ENCODE measurements at places on chromosomes 1 and 21.

GRCh38 chr1:230368363-230368762 lies 57.8 kb downstream of the PGBD5 start:
- DNase-seq: no peak

- DNase-seq: no peak
These were observed 13.7 kb upstream of the PLPPR5 start for GRCh38 chr1:99018313-99018712.

DNA sequence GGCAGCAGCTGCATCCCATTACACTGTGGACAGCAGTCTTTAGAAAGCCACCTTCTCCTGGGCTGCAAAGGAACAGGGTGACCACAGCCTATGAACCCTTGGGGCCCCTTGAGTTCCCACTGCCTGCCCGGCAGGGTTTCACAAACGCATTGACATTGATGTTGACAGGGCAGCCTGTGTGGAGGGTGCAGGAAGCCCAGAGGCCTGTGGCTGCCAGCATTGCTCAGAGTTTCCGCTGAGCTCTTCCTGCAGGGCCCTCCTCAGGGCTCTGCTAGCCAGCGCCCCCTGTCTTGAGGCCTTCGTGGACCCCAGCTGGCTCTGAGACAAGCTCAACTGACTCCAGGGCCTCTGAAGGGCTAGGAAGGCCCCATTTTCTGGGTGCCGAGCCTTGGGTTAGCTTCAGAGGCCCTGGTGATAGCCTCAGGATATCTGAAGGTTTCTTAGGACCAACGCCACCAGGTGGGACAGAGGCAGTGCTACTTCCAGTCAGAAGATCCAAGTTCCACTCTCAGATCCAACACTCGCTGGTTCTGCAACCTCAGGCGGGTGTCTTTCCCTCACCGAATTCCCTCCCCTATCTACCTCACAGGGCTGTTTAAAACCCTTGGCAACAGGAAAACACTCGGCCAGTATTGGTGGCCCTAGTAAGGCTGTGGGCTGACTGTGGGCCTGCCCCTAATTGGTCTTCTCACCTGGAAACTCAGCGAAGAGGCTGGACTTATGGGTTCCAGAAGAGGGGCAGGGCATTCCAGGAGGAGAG lies 27.2 kb upstream of the EPS8L3 start:
- DNase-seq: no peak

- DNase-seq: no peak
These were observed 58.0 kb upstream of the LAPTM5 start for GRCh38 chr1:30815556-30815955.

- DNase-seq: no peak
These were observed 698 bp upstream of the UCK2 start for GRCh38 chr1:165826565-165827267.

DNA sequence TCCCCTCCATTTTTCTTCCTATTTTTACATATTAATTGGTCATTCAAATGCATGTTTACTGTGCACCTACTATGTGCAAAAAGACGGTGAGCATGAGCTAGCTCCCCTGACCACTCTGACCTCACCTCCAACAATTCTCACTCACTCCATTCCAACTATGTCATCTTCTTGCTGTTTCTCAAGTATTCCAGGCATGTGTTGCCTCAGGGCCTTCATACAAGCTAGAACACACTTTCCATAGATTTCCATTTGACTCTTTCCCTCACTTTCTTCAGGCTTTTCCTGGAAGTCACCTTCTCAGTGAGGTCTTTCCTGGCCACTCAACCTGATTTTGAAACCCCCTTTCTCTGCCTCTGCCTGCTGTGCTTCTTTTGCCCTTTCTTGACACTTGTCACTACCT lies 32.6 kb downstream of the CHIA start:
- DNase-seq: no peak

GRCh38 chr1:39409055-39409816 lies 82.2 kb upstream of the BMP8A start:
- no peak for DNase-seq

DNA sequence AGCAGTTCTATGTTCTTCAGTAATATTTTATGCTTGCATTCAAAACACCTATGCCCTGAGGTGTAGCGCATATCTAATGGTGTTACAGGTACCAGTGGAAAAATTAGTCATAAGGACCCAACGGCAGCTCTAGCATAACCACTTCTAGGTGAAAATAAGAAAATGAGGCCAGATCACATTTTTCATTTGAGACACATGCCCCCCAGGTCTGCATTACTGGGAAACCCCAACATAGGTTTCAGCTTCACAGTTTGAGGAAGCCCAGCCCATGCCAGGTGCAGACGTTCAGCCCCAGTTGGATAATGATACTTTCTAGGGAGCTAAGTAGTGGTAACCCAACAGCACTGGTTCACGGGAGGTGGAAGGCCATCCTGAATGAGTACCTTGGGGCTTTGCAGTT lies 129.8 kb downstream of the CNIH3 start:
- no peak for DNase-seq

DNA sequence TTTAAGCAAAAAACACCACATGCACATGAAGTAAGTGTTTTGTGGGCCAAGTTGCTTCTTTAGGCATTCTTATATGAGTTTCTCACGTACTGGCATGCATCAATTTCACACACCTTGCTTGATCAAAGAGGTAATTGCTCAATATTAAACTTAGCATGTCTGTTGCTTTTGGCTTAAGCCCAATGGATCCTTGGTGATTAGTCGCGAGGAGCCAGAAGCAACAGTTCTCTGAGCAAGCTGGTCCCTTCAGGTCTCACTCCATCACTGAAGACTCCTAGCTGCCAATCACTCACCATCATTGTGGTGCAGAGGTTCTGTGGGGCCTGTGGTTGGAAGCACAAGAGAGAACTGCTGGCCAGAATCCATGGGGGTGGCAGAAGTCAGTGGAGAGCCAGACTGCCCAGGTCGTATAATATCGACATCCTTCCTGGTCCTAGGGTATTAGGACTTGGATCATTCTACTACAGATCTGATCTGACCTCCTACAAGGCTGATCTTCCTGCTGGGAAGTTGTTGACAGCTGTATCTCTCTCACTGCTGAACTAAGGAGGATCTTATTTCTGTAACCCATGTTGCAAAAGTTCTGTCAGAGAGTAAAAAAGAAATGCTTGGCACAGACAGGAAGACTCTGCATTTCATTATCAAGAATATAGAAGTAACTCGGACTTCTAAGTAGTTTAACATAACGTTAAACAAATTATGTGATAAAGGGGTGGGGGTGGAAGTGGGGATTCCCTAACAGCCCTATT lies 140.5 kb downstream of the NTPCR start:
- DNase-seq: no peak

DNA sequence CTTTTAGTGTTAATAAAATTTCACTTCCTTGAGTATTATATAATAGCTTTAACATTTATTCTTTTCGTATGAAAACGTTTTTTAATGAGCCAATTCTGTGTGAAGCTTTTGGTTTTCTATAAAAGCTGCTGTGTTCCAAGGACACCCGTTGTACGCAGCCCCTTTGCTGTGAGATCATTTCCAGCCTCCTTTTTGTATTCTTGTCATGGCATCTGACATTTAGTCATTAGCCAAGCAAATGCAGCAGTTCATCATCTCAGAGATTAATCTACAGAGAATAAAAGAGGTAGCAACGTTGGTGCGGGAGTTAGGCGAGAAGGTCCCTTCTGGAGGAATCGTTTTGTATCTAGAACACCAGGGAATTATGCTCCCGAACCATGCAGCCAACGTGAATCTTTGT lies 1.3 kb upstream of the UMODL1 start:
- DNase-seq: no peak

- no peak for DNase-seq
These were observed at the start of gene KRTAP6-1 for GRCh38 chr21:30613836-30614235. Gene KRTAP6-1, minus strand, starts transcription at chr21:30613930. Its CDS starts 26 bp downstream, at chr21:30613904.

DNA sequence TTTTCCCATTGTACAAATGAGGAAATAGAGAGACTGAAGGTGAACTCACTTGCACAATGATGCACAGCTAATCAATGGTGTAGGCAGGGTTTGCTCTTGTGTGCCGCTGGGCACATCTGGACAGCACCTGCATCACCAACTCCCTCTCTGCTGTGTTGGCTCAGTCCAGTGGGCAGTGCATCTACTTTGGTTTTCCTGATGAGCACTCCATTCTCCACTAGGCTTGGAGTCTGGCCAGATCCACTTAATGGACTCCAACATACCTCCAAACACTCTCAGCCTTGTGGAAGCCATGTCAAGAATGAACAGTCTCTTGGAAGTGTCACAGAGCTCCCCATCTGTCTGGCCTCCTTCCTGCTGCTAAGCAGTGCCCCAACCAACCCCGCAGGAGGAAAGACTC lies 152.2 kb downstream of the HIVEP3 start:
- DNase-seq: no peak

GRCh38 chr1:242764161-242764560 lies 239.7 kb upstream of the PLD5 start:
- DNase-seq: no peak

- no peak for DNase-seq
These were observed 7.4 kb downstream of the CD48 start for GRCh38 chr1:160704250-160704649.
